ENCODE measurements at places on chromosomes 1 and 21.

DNA sequence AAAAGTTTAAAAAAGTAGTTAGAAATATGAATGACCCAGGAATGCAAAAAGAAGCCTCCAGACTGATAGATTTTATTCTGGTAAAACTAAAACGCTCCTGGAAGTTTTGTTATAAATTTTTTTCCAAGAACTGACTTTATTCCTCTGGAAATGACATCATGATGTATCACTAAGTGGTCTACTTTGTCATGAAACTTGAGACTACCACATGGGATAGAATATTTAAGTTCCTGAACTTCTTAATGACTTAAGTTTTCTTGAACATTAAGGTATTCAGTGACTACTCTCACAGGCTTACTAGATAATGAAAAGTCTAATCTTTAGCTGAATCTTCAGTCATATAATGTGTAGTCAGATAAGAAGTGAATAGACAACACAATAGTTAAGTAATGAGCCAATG lies 842.2 kb downstream of the USP25 start:
- no peak for DNase-seq

GRCh38 chr1:234871710-234872271 lies 256.8 kb downstream of the TOMM20 start:
- DNase-seq = no peak

DNA sequence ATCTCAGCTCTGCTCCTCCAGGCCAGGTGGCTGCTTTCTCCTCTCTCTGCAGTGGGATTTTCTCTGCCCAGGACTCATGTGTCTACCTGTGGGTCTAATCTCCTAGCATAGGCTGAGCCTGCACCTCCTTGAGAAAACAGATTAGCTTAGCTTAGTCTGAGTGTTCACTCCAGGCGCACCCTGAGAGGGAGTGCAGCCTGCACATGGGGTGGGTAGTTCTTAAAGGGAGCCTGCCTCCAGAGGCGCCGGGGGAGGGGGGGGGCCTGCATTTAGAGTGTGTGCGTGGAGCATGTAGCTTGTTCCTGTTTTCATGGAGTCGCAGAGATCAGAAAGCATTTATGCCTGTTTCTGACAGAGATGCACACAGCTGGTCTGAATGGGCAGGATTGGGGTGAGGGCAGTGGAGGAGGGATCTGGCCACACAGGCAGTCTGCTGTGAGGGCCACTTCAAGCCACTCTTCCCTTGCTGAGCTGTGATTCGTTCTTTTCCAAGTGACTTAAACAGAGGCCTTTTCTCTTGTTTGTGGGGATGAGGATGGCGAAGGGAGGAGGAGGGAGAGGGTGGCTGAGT lies 45.2 kb downstream of the GALNT2 start:
- DNase-seq = no peak

DNA sequence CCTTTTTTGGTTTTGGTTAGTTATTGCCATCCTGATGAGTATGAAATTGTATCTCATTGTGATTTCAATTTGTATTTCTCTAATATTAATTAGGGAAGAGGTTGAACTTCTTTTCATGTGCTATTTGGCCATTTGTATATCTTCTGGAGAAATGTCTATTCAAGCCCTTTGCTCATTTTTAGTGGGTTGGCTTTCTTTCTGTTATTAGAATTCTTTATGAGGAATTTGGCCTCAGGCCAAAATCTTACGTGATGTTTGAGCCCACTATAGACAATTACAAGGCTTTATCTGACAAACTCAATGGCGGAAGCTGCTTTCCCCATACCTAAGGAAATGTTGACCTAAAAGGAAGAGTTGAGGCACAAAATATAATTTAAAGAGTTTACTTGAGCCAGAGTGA lies 32.9 kb downstream of the IVNS1ABP start:
- DNase-seq = no peak

DNA sequence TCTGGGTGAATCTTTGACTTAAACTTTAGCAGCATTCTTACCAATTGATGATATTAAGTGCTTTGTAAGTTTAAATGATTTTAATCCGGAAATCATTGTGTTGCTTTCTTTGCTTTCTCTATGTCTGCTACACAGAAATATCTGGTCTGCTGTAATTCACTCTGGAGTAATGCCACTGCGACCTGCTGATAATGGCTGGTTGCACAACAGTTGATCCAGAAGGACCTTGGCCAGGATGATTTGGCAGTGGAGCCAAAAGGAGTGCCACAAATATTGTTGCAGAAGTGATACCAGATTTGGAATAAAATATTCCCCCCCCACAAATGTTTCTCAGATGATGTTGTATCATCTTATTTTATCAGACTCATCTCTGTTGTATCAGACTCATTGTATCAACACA lies 2063.9 kb downstream of the MRPL39 start:
- no peak for DNase-seq

- no peak for DNase-seq
Observed at GRCh38 chr1:234226113-234226818, 147.0 kb upstream of the COA6 start.

DNA sequence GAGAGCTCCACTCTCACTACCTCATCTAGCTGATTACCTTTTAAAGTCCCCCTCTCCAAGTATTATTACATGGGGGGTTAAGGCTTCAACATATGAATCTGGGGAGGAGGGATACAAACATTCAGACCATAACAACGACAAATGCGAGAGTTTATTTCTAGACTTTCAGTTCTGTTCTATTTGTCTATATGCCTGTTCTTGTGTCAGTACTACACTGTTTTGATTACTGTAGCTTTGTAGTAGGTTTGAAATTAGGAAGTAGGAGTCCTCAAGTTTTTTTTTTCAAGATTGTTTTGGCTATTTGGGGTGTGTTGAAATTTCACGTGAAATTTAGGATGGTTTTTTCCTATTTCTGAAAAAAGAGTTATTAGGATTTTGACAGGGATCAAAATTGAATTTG lies 16.3 kb downstream of the ZMYM4 start:
- DNase-seq = no peak
